ENCODE measurements at places on chromosomes 16 and 17.

- no peak for DNase-seq
These were observed 35.4 kb upstream of the ABCC11 start for GRCh38 chr16:48282636-48283263.

DNA sequence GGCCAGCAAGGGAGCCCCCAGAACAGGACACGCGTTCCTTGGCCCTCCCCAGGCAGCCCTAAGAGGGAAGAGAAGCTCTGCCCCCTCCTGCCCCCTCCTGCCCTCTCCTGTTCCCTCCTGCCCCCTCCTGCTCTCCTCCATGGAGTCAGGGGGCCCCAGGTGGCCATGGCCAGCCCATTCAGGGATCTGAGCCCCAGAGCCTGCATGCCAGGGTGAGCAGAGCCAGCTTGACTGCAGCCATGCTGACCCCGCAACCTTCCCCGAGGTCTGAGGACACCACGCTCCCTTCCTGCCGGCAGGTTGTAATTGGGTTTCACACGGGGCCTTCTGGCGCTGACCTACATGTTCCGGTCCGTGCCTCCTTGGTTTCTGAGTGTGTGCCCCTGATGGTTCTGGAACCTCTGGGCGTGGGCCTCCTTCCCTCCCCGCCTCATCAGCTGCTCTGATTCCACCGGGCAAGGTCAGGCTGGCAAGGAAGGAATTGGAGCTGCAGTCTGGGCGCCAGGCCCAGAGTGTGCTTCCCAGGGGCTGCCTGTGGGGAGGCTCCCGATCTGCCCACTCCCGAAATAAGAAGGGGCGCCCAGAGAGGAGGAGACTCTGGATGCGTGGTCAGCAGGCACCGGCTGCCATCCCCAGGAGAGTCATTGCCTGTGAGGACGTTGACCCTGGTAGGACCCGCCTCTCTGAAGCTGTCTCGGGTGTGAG, 23.7 kb upstream of the NPTX1 start:
- no peak for DNase-seq

- DNase-seq, result no peak
These were observed 175.8 kb downstream of the NPIPB11 start for GRCh38 chr16:29230671-29231096.

- no peak for DNase-seq
These were observed 61.1 kb downstream of the RPA1 start for GRCh38 chr17:1890758-1891450.

- DNase-seq, result no peak
These were observed 9.6 kb downstream of the MT1X start for GRCh38 chr16:56691885-56692284.

- DNase-seq, result no peak
These were observed 12.8 kb downstream of the NOD2 start for GRCh38 chr16:50706250-50706649.

DNA sequence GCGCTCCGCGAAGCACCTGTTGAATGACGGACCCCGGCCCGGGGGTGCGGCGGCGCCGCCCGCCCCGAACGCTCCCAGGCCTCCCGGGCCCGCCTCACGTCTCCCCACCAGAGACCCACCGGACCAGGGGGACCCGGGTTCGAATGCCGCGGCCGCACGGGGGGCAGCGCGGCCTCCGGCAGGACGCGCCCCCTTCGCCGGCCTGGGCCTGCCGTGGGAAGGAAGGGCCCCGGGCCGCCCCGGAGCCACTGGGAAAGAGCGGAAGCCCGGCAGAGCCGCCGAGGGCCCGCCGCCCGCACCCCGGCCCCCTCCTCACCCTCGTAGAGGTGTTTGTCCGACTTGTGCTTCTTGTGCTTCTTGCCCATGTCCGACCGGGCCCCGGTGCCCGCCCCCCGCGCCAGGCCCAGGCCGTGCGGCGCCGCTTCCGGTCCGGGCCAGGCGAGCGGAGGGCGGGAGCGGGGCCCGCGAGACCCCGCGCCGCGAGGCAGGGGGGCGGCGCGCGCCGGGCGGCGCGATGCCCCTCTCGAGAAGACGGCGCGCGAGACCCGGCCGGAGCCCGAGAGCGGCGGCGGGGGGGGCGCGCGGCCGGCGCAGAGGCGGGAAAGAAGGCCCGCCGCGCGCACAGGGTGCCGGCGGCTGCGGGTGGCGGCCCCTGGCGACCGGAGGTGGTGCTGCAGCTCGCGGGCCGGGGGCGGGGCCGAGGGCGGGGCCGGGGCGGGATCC, at the start of gene BRD7:
TSS of gene BRD7 (minus strand) at position 579 of the 723 bp plus-strand sequence. CDS start at position 365, 214 bp downstream.
- DNase-seq, result peak; percentile 47

Data from stimulated activated CD4-positive, alpha-beta T cell treated with anti-CD3 and anti-CD28 coated beads, Interleukin-15, amount 100 ng/mL, for 48 hours (primary cell).